ENCODE measurements at places on chromosomes 11 and 22.
A peak's percentile ranks its signal among the peaks of the same experiment; 100 is the strongest.

- H3K36me3 ChIP-seq = no peaks in the 10 kb centered on the region
- ATAC-seq = no peak
- peaks cover 6% of the 10 kb centered on the region for H3K27me3 ChIP-seq
- no peak overlapping the region for H3K4me3 ChIP-seq
Measured at GRCh38 chr11:59891781-59892181, 13.2 kb downstream of the OOSP3 start.

GRCh38 chr11:116901964-116902688 is 64.7 kb upstream of the APOA1 start:
- H3K36me3 ChIP-seq = peaks cover 57% of the 10 kb centered on the region
- H3K27ac ChIP-seq = no peak overlapping the region

DNA sequence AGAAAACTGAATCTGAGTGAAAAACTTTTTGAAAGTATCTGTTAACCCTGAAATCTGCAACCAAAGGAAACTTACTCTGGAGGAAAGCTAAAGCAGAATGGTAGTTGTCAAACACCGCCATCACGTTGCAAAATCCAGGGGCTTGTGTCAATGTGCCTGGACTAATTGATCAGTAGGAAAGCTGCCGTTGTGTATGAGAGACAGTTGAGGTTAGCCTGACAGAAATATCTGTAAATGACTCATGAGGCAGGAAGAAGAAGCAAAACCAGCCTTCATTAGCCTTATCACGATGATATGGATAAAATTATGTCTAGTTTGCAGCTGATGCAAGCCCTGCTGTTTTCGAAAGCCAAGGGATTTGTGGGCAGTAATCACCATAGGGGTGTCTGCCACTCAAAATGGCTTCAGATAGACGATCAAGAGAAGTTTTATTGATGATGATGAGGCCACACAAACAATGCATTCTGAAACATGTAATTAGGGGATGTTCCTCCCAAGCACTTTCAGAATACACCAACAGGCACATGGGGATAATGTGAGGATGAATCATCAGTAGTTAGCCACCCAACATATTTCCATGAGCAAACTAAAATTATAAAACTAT is 8.9 kb downstream of the SCGB1A1 start:
- ATAC-seq = peak; percentile 80
- peaks cover 23% of the 10 kb centered on the region for H3K4me1 ChIP-seq
- no peaks in the 10 kb centered on the region for H3K36me3 ChIP-seq
- no peaks in the 10 kb centered on the region for H3K27me3 ChIP-seq
- H3K27ac ChIP-seq = peak overlapping the region; percentile 91

- H3K4me3 ChIP-seq = no peak overlapping the region
- no peaks in the 10 kb centered on the region for H3K27me3 ChIP-seq
- ATAC-seq = no peak
- no peaks in the 10 kb centered on the region for H3K4me1 ChIP-seq
- no peaks in the 10 kb centered on the region for H3K36me3 ChIP-seq
Measured at GRCh38 chr11:132037956-132038355, 667.5 kb downstream of the NTM start.

GRCh38 chr11:13861411-13861810 is 101.1 kb upstream of the SPON1 start:
- no peaks in the 10 kb centered on the region for H3K27me3 ChIP-seq
- H3K4me3 ChIP-seq = no peak overlapping the region
- H3K4me1 ChIP-seq = peaks cover 8% of the 10 kb centered on the region
- peak overlapping the region; percentile 58 for H3K27ac ChIP-seq
- H3K36me3 ChIP-seq = no peaks in the 10 kb centered on the region

DNA sequence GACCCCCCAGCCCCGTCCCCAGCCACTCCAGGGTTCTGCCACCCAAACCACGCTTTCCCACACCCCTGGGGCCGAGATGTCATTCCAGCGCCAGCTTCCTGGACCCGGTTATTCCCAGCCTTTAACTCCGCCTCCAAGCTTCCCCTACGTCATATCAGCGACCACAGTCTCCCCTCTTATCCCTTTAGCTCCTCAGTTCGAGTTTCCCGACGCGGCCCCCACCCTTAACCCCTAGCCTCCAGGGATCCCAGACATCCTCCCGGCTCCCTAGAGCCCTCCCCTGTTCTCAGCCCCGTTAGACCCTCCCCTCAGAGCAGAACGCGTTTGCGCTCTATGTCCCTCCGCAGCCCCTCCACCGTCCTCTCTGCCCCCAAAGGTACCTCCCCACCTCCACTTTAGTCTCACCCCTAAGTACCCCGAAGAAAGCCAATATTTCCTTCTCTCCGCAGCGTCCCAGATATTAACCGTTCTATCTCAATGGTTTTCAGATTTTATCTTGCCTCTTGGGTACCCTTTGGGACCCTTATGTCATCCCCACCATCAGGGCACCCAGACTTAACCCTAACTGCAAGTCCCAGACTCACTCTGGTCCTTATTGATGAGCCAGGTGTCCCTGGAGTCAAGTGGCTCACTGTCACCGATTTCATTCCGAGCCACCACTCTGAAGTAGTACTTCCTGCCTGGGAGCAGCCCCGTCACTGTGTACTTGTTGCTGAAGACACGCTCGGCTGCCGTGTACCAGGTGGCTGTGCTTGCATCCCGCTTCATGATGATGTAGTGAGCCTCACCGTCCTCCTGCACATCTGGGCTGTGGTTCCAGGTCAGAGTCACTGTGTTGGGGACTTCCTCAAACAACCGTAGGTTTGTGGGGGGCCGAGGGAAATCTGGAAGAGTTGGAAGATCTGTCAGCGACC is 8.0 kb downstream of the TMEM86A start:
- H3K4me3 ChIP-seq = peak overlapping the region; percentile 90
- ATAC-seq = peak; percentile 77
- no peaks in the 10 kb centered on the region for H3K36me3 ChIP-seq
- peaks cover 15% of the 10 kb centered on the region for H3K4me1 ChIP-seq
- H3K27ac ChIP-seq = peak overlapping the region; percentile 87

- peaks cover 9% of the 10 kb centered on the region for H3K36me3 ChIP-seq
- no peak overlapping the region for H3K27ac ChIP-seq
- H3K4me3 ChIP-seq = no peak overlapping the region
- no peaks in the 10 kb centered on the region for H3K27me3 ChIP-seq
- no peak for ATAC-seq
Measured at GRCh38 chr11:14299921-14300320, 59.1 kb downstream of the RRAS2 start.

- ATAC-seq = no peak
- no peaks in the 10 kb centered on the region for H3K36me3 ChIP-seq
- H3K27ac ChIP-seq = no peak overlapping the region
Measured at GRCh38 chr11:11288972-11289616, 64.0 kb downstream of the CSNK2A3 start.

DNA sequence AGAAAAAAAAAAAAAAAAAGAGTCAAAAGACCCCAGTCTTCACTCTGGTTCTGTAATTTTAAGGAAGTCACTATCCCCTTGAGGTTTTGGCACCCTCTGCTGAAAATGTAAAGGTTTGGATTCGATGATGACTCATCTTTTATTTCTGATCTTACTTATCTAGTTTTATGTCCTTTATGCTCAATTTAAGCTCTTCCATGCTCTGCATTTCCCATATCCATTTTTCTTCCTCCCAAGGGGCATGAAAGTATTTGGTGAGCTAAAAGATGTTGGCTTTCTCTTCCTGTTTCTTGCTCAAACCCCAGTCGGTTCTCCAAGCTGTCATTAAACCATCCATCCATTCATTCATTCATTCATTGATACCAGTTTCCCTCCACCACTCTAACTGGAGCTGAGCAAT is 61.0 kb upstream of the CDON start:
- no peaks in the 10 kb centered on the region for H3K4me1 ChIP-seq
- no peaks in the 10 kb centered on the region for H3K27me3 ChIP-seq
- no peaks in the 10 kb centered on the region for H3K36me3 ChIP-seq
- no peak overlapping the region for H3K27ac ChIP-seq

DNA sequence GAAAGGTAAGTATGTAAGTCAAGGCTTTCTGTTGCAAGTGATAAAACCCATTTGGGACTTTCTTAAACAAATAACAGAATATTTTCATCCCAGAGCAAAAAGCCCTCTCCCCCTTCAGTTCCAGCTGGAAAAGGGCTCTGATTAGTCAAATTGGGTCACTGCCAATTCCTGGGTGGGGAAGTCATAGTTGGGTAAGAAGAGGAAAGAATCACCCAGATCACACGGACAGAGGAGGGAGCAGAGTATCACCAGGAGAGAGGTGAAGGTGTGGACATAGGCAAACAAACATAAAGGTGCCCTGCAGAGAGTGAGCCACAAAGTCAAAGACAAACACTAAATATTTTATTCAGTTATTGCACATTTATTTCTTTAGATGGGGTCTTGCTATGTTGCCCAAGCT is 36.3 kb upstream of the SORL1 start:
- H3K4me3 ChIP-seq = no peak overlapping the region
- H3K27me3 ChIP-seq = no peaks in the 10 kb centered on the region
- H3K4me1 ChIP-seq = peaks cover 33% of the 10 kb centered on the region
- H3K27ac ChIP-seq = no peak overlapping the region

DNA sequence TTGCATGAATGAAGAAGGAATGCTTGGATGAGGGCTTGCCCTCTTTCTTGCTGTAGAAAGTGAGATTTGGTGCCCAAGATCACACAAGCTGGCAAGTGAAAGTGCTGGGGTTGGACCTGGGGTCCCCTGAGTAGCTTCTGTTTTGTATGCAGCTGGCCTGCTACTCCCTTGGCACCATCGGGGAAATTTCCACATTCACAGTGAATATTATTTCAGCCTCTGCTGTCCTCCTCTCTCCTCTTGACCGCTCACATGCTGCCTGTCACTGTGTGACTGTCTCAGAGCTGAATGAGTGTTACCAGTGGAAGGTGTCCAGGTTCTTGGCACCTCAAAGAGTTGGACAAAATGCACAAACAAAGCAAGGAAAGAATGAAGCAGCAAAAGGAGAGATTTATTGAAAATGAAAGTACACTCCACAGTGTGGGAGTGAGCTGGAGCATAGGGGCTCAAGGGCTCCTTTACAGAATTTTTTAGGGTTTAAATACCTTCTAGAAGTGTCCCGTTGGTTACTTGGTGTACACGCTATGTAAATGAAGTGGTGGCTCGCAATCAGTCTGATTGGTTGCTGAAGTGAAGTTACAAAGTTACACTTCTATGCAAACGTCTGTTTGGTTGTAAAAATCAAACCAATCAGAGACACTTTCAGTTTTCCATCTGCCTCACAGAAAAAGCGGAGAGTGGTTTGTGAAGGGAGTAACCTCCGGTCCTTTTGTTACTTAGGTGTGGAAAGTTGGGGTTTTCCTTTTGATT is 87.4 kb downstream of the DEPDC5 start:
- H3K27ac ChIP-seq = no peak overlapping the region
- peak; percentile 19 for ATAC-seq
- H3K4me3 ChIP-seq = no peak overlapping the region
- H3K36me3 ChIP-seq = peaks cover 100% of the 10 kb centered on the region

GRCh38 chr11:68940651-68941323 is 37.1 kb downstream of the IGHMBP2 start:
- no peaks in the 10 kb centered on the region for H3K4me1 ChIP-seq
- H3K27ac ChIP-seq = no peak overlapping the region
- no peak for ATAC-seq
- H3K27me3 ChIP-seq = no peaks in the 10 kb centered on the region
- H3K4me3 ChIP-seq = no peak overlapping the region

DNA sequence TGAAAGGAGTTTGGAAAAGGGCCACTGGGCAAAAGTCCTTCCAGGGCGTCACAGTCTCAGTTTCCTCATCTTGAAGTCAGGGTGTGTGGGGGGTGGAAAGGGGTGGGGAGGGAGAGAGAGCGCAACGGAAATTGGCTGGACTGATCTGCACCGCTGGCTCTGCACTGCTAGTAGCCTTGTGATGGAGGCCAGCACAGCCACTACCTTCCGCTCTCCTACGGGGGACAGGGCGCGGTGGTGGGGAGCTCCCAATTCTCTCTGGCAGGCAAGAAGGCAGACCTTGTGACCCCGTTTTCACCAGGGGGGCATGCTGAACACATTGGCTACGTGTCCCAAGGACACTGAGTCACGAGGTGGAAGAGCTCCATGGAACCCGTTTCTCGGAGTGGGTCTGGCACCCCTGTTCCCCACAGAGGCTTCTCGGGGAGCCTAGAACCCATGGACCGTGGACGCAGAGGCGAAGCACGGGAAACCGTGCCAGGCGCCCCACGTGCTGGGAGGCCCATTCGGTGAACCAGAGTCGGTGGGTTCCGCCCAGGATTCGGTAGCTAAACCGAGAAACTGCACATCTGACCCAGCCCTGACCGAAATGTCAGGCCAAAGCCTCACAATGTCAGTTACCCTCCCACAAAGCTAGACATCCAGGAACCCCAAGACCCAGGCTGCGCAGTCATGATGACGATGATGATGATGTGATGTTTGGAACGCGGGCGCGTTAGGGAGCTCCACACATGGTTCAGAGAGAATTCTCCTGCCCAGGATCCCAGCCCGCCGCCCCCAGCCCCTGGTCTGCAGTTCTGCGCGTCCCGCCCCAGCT is 28.3 kb upstream of the WNT11 start:
- peak overlapping the region; percentile 75 for H3K4me3 ChIP-seq
- peak; percentile 55 for ATAC-seq
- peaks cover 30% of the 10 kb centered on the region for H3K4me1 ChIP-seq
- H3K27me3 ChIP-seq = no peaks in the 10 kb centered on the region
- peaks cover 15% of the 10 kb centered on the region for H3K36me3 ChIP-seq

- H3K36me3 ChIP-seq = peaks cover 61% of the 10 kb centered on the region
- H3K27me3 ChIP-seq = no peaks in the 10 kb centered on the region
- peaks cover 46% of the 10 kb centered on the region for H3K4me1 ChIP-seq
- H3K27ac ChIP-seq = peak overlapping the region; percentile 100
- H3K4me3 ChIP-seq = peak overlapping the region; percentile 99
- peak; percentile 25 for ATAC-seq
Measured at GRCh38 chr11:128522943-128523518, 64.3 kb downstream of the ETS1 start.

DNA sequence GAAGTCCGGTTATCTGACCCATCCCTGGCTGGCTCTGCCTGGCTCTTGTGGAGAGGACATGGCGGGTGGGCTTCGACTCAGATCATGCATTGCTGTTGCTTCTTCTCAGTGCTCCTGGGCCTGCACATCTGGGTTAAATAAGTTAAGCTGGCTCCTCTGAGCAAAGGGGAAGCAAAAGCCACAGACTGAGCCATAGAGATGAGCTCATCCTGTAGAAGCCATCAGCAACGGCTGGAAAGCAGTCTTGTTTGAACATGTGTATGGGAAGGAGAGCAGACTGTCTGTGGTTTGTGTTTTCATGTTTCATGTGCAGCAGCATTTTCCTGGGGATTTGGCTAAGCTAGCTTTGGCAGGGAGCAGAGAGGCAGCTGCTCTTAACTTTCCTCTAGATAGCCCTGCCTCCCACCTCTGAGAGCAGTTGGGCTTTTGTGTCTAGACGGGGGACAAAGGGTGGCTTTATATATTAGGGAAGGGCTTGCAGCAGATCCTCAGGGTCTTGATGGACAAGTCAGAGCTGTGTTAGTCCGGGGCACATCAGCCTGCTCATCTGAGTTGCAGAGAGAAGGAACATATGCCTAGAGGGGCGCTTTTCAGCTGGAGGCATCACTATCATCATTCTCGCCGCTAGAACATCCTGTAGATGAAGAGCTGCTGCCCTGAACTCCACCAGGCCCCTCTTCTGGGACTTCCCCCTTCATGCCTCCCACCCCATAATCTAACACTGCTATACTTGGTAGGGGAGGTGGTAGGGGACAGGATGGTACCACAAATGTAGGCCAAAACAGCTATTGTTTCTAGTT is 14.9 kb downstream of the DCPS start:
- H3K4me1 ChIP-seq = peaks cover 37% of the 10 kb centered on the region
- H3K36me3 ChIP-seq = peaks cover 58% of the 10 kb centered on the region
- peak overlapping the region; percentile 93 for H3K27ac ChIP-seq
- no peaks in the 10 kb centered on the region for H3K27me3 ChIP-seq
- H3K4me3 ChIP-seq = peak overlapping the region; percentile 82

- H3K27ac ChIP-seq = no peak overlapping the region
- ATAC-seq = no peak
- peaks cover 12% of the 10 kb centered on the region for H3K27me3 ChIP-seq
- no peaks in the 10 kb centered on the region for H3K36me3 ChIP-seq
- no peaks in the 10 kb centered on the region for H3K4me1 ChIP-seq
Measured at GRCh38 chr11:83521647-83522596, 235.8 kb upstream of the CCDC90B start.
